NCI-H1694 treated with DMSO at 0.1 percent for 48 hours (cell line): ENCODE measurements at places on chromosomes 7 and 10.

DNA sequence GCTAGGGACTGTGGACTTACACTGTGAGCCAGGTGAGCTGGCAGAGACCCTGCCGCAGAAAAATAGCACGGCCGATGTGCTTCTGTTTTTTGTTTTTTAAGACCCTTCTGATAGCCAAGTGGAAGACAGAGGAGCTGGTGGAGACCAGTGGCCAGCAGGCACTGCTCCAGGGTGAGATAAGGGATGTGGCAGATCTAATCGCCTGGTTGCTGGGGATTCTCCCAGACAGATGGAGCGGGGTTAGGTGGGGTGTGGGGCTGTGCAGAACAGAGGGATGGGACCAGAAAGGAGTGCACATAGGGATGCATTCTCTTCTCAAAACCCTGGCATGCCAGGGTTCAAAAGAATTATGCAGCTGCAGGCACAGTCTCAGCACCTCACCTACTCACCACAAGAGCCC is 82.2 kb downstream of the VOPP1 start:
- DNase-seq = no peak

DNA sequence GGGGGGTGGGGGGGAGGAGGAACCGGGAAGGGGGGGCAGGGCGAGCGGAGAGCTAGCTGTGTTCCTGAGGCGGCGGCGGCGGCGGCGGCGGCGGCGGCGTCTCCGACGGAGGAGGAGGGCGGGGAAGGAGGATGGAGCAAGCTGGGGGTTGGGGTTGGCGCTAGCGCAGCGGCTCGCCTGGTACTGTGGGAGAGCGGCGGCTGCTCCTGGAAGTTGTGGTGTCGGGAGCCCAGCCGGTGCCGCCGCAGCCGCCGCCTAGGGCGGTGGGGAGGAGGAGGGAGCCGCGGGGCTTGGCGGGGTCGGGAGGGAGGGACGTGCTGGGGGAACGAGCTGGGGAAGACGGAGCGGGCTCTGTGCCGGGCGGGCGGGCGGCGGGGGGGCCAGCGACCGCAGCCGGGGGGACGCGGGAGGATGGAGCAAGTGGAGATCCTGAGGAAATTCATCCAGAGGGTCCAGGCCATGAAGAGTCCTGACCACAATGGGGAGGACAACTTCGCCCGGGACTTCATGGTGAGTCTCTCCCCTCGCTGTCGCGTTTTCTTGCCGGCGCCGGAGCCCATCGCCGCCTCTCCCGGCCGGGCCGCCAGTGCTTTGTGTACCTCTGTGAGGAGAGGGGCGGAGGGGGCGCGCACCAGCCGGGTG is at the start of gene PTPN12:
Gene PTPN12 (plus strand): TSS at position 160 of the 642 bp plus-strand sequence. CDS start 252 bp downstream, at position 412.
- peak; percentile 74 for DNase-seq

- no peak for DNase-seq
These were observed 19.1 kb upstream of the OTUD1 start for GRCh38 chr10:23419655-23420329.

DNA sequence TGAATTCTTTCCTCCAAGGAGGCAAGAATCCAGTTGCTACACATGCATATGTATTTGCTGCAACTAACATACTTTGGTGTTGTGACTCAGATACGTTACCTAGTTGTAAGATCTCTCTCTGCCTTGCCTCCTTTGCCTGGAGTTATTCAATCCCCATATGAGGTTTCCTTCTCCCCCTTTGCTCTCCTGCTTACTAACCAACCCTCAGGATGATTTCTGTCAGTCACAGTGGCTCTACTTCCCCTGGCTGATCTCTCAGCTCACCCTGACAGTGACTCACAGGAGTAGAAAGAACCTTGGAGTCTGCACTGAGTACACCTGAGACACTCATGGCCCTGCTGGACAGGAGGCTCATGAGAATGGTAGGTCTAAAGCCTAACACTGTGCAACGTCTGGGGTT is 92.0 kb downstream of the TMEM106B start:
- DNase-seq = no peak

- no peak for DNase-seq
These were observed 511.3 kb downstream of the ARL4A start for GRCh38 chr7:13198727-13199126.

GRCh38 chr7:12970626-12971025 is 283.2 kb downstream of the ARL4A start:
- DNase-seq = no peak

DNA sequence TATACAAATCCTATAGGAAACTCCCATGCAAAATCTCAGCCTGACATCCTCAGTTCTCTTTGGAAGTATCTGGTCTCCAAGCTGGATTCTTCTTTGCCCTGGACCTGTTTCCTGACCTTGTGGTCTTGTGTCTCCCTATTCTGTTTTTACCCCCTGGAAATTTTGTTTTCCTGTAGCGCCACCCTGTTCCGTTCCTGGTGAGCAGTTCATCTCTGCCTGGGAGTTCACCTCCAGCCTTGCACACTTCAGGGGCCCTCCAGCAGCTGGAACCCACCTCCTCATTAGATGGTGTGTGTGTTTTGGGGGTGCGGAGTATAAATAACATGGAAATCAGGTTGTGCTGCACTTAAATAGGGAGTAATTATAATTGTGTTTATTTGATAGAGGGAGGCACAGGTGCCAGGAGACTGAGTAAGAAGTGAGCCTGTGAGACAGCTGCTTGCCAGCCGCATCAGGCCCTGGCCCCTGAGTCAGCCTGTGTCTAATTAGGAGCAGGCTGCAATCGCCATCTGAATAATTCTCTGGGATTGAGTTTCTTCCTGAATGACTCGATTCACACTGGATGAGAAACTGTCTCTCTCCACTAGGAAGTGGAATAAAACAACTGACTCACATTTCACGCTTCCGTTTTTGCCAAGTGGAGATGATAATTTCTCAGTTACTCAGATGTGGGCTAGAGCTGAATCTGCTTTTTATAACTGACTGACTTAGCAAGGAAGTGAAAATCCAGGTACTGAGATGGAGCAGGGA is 69.4 kb upstream of the HECTD2 start:
- peak; percentile 10 for DNase-seq

GRCh38 chr7:2237109-2237602 is 4.4 kb upstream of the MAD1L1 start:
- peak; percentile 47 for DNase-seq

DNA sequence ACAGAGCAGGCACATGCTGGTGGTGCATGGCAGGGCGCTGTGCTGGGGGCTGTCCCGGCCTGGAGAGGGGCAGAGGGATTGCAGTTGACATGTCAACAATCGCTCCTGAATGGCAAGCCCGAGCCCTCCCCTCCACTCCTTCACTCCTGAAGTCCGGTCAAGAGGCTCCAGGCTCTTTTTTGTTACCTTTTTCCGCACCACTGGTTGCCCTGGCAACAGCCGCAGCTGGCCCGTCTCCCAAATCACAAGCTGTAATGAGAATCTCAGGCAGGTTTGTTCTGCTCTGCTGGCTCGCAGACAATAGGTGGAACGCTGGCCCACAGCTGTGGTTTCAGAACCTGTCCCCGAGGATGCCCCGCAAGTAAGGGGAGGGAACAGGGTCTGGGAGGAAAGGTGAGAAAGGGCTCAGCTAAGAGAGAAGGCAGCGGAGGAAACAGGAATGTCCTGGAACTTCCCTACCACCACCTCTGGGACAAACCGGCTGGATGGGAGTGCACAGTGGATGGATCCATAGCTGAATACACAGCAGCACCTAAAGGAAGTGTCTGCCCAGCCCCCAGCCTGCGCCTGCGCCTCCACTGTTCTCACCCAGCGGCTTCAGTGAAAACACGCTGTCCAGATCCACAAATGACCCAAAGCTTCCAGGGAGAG is 58.9 kb downstream of the CALML3 start:
- no peak for DNase-seq

DNA sequence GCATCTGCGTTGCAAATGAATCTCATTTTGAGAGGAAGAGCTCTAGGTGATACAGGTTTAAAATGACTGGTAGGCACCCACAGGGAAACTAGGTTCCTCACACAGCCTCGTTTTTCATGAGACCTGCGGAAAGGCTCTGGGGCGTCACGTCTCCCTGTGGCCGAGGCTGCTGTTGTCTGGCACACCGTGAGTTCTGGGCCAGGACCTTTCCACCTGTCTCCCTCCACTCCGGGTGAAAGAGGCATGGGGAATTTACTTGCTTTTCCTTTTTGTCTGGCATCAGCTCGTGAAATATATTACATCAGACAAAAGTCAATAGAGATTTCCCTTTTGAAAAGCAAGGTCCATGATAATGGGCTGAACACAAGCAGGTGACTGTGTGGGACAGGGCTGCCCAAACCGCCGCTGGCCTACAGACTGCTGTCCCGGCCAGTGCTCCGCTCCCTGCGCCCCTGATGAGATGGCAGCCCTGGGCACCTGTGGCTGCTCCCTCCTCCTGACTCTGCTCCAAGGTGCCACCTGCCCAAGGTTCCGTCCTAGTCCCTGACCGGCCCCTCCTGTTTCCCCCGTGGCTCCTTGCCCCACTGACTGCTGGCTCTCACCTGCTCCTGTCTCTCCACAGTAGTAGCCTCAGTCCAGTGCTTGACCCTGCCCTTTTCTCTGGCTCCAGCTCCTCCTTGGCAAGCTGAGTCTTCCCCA is 109.6 kb downstream of the NKX6-2 start:
- DNase-seq = no peak

DNA sequence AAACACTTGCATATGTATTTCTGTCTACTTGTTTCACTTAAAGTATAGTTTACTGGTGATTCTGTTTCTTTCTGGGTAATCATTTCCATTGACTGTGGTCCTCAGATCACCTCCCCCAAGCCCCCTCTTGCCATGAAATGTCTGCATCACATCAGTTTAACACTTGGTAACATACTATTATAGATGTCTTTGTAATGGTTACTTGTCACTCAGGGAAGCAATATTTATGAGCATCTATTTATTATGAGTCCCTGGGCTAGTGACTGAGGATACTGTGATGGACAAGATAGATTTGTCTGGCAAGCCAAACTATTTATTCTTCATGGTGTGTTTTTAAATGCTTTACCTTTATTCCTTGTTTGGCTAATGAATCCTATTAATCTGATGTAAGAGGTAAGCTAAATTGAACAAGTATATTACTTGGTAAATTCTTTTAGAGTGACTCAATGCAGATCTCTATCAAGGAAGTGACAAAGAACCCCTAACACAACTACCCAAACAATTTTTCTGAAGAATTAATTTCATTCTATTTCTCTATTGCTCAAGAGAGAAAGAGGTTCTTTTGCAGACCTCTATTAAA is 270.9 kb downstream of the RELN start:
- DNase-seq = no peak

GRCh38 chr7:294440-295154 is 4.6 kb downstream of the FOXL3 start:
- no peak for DNase-seq

GRCh38 chr7:123410273-123410904 is 124.0 kb downstream of the IQUB start:
- DNase-seq = no peak

DNA sequence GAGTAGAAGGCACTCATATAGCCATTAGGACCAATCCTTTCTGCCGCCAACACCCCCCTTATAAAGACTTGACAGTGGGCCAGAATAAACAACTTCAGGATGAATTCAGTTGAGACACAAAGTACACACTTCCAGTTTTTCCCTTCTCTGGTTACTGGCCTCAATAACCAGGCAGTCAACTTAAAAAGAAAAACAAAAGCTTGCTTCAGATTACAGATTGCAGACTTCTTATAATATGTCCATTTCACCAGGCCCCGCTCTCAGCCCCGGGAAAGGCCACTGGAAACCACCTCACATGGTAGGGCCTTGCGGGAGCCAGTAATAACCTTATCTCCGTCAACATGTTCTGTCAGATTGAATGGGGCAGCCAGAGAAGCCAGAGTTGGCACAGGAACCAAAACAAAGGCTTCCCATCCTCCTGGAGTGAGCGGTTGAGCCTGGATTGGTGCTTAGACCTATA is 108.8 kb downstream of the EGFR start:
- DNase-seq = no peak

DNA sequence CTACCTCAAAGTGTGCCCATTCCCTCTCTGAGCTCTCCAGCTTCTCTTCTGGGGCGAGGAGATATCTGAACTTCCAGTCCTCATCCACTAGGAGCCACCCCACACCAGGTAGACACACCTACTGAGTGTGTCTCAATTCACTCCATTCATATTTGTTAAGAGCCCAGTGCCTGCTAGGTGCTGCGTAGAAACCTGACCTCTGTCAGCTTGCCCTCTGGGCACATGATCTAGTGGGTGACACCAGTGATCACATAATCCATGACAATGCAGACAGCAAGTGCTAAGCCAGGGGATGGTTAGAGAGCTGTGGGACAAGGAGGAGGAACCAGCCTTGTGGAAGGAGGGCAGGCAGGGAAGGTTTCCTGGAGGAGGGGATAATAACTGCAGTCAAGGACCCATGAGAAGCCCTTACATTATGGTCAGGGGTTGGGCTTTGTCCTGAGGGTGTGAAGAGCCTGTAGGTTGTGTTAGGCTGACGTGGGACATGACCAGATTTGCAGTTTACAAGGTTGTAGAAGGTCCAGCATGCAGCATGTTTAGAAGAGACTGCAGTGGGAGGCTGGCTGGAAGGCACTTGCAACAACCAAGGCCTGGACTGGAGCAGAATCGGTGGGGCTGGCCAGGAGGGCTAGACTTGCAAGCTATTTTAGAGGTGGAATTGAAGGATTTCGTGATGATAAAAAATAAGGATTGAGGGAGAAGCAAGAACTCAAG is 81.8 kb downstream of the COL13A1 start:
- DNase-seq = peak; percentile 20

DNA sequence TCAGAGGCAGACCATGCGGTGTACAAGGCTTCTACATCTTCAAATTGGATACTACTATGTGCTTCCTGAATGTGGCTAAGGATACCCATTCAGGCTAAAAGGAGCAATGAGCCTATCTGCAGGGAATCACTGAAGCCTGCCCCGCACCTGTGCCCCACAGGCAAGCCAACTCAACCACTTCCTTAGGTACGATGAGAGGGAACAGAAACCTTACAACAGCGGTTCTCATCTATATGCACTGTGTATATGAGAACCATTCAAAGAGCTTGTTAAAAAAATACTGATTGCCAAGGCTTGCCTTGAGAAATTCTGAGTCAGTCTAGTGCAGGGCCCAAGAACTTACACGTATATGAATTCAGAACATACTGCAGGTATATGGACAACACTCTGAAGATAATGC is 679.6 kb downstream of the PARD3 start:
- no peak for DNase-seq

GRCh38 chr7:27684491-27684890 is 21.8 kb upstream of the HIBADH start:
- no peak for DNase-seq

GRCh38 chr7:88302486-88302885 is 4.2 kb downstream of the STEAP4 start:
- no peak for DNase-seq

DNA sequence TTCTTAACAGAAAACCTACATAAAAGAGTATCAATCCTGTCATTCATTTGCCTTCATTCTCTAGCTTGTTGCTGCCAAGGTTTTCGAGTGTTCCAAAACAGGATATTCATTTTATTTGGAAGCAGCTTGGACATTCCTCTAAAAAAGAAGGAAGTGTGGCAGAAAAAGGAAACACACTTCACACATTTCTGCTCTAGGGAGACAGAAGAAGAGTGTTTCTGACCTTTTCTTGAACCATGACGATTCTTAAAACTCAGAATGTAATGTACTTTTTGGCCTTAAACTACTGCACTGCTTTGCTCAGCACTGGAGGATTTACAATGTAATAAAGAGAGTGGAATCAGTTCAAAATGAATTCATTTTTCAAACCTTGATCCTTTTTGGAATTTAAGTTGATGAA is 81.3 kb downstream of the SEMA3A start:
- no peak for DNase-seq

- peak; percentile 47 for DNase-seq
These were observed 53.5 kb downstream of the PODXL start for GRCh38 chr7:131502810-131503508.

GRCh38 chr10:72334825-72335393 is 19.8 kb downstream of the DNAJB12 start:
- no peak for DNase-seq

GRCh38 chr10:31871266-31872065 is 57.2 kb downstream of the ARHGAP12 start:
- DNase-seq = no peak

GRCh38 chr7:2100278-2101208 is 132.2 kb downstream of the MAD1L1 start:
- no peak for DNase-seq
